Smooth muscle cell of the brain vasculature (primary cell): ENCODE measurements at places on chromosomes 3 and 15.

DNA sequence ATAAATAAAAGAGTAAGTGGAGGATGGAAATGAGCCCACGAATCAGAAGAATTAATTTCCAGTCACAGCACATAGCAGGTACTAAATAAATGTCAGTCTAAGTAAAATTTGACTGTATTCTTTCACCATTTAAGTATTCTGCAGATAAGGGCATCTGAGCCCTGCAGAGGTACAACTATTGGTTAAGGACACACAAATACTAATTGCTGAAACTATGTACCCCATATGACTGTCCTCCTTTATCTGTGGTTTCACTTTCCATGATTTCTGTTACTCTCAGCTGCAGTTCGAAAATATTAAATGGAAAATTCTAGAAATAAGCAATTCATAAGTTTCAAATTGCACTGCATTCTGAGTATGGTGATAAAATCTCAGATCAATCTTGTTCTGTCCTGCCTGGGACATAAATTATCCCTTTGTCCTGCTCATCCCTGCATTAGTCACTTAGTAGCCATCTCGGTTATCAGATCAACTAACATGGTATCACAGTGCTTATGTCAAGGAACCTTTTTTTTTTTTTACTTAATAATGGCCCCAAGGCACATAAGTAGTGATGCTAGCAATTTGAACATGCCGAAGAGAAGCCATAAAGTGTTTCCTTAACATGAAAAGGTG is 95.1 kb downstream of the LSAMP start:
- DNase-seq = no peak

DNA sequence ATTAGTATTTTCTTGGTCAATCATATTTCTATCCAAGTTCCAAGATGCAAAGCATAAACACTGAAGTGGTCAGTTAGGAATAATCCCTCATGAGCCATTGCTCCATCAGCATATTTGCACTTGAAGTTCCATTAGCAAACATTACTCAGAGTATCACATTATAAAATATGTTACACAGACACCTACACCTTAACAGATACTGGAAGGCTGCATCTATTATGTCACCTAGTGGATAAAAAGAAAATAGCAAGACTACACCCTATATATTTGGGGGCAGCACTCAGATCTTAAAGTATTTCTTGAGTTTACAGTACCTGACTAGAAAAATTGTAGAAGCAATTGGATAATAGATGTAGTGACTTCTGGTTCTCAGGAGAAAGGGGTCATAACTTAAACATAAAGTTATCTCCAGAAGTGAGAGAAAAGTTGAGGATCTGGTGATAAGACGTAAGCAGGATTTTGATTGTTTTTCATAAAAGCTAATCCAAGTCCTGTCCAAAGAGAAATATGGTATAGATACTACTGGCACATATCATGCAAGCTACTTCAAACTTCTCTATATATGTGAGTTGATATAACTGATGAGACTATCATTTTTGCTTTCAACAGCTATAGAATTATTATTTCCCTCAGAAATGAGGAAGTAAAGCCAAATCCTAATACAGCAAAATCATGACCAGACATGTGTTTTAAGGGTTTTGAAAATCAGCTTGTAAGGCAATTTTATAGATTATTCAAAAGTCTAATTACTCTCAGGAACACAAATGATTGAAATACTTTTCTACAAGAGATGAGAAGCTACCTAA is 422.2 kb downstream of the GBE1 start:
- DNase-seq = no peak

GRCh38 chr3:104359546-104359945 is 1007.2 kb upstream of the ALCAM start:
- DNase-seq = peak; percentile 54

DNA sequence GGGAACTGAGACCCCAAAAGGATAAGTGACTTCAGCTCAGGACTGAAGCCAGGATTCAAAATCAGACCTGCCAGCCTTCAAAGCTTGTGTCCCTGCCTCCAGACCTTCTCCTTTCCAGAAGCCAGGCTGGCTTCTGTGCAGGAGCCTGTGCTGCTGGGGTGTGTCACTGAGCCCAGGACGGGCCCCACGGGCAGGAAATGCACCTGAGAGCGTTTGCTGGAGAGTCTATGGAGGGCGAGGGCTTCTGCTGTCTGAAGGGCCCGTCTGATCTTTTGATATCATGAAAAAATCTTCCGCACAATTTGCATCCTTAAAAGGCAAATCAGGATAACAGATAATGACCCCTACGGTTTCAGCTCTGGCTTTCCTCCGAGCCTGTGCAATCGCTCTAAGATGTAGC is 125.4 kb downstream of the FAM43A start:
- DNase-seq = no peak

- DNase-seq = no peak
Observed at GRCh38 chr3:41629072-41629471, 332.8 kb downstream of the ULK4 start.

DNA sequence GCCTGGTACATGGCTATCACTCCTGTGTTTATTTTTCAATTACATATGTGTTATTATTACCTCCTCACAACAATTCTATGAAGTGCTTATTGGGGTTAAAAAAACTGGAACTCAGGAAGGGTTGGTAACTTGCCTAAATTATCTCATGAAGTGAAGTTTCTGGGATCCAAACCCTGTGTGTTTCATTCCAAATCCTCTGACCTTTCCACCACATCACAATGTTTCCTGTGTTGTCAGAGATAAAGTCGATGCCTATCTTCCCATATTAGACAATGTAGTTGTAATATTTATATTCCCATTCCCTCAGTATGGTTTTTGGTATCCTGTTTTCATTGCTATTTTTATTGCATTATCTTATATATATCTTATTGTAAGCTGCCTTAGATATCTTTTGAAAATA is 269.1 kb upstream of the CFAP20DC start:
- DNase-seq = no peak

- DNase-seq = peak; percentile 24
Observed at GRCh38 chr3:136819392-136819730, 435 bp downstream of the SLC35G2 start.

DNA sequence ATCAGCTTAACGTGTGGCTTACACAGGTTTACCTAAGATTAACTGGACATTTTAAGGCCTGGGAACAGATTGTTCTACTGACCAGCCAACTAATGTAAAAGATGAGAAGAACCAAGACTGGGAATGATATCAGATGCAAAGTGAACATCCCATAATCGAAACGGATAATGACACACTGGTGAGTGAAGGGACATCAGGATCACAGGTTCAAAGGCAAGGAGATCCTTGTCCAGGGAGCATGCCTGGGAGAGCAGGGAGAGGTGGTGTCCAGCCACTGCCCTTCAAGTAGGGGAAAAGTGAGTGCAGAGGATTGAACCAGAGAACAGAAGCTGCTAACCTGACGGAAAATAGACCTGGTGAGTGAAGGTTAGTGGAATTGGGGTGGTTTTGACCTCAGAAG is 228.8 kb downstream of the RORA start:
- no peak for DNase-seq

GRCh38 chr15:62118520-62119226 is 46.4 kb downstream of the C2CD4B start:
- DNase-seq = no peak

DNA sequence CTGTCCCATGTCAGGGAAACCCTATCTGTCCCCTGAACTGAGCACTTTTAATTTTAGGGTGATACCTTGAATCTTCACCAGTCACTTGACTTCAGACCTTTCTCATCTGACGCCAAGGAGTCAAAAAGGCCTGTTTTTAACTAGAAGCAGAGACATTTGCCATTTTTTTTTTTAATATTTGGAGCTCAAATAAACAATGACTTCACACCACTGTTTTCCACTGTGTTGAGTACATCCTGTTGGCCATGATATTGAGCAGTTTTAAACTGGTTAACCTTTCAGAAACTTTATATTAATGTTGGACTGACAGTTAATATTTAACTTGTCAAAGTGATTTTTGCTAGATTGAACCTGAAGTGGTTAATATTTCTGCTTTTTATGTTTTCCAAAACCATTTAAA is 28.2 kb downstream of the DAG1 start:
- no peak for DNase-seq

GRCh38 chr3:12892840-12893189 is 51.5 kb upstream of the RPL32 start:
- no peak for DNase-seq

DNA sequence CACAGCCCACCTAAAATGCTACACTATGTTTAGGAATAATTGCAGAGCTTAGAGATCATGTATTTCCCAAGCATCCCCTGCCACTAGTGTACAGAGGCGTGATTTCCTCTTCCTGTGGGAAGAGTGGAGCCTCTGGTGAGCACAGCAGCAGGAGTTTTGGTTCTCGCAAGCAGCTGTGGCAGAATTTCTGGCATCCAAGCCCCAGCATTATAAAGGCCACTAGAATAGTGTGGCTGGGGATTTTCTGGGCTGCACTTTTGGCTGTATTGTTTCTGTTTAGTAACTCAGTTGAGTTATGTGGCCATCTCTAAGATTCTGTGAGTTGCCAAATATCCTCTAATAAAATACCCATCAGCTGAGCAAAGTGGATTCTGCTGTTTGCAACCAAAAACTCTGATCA is 64.7 kb downstream of the GPR176 start:
- no peak for DNase-seq

DNA sequence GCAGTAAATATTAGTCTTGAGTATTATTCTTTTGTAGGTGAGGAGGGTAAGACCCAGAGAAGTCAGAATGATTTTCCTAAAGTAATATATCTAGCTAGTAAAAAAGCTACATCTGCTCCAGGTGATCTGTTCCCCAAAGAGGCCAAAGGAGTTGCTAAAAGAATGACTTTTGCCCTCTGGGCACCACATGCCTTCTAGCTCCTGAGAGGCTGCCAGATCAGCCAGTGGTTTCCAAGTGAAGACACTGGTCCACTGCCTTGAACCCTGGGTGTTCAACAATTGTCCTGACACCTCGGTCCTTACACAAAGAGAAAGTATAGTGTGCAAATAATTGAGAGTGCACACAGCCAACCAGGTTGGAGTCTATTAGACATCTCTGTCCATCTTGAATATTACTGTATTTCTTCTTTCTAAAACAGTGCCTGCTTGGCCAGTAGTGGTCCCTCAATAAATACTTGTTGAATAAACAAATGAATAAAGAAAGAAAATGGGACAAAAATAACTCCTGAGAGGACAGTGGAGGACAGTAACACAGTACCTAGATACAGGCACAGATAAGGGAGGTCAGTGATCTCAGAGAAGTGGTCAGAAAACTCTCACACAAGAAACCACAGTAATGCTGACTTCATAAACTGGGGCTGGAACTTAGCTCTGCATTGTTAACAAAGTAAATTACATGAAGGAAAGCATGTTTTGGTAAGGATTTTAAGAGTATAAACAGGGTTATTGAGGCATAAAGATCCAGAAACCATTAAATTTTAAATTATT is 56.6 kb upstream of the CSTA start:
- DNase-seq = no peak

- no peak for DNase-seq
Observed at GRCh38 chr3:190381441-190381840, 6.5 kb upstream of the CLDN16 start.

DNA sequence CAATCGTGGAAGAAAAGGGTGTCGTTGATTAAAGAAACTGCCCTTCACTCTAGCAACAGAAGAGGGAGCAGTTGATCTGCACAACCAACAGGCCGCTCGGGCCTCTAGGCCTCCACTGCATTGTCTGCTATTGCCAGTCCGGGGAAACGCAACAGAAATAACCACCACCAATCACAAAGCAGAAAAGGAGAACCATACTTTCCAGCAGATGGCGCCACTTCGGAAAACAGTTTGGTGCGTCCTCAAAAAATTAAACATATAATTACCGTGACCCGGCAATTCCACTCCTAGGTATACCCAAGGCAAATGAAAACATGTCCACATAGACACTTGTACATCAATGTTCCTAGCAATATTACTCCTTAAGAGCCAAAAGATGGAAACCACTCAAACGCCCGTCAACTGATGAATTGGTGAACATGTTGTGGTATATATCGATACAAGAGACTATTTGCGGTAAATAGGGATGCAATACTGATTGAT is 154.1 kb downstream of the TJP1 start:
- DNase-seq = peak; percentile 67

DNA sequence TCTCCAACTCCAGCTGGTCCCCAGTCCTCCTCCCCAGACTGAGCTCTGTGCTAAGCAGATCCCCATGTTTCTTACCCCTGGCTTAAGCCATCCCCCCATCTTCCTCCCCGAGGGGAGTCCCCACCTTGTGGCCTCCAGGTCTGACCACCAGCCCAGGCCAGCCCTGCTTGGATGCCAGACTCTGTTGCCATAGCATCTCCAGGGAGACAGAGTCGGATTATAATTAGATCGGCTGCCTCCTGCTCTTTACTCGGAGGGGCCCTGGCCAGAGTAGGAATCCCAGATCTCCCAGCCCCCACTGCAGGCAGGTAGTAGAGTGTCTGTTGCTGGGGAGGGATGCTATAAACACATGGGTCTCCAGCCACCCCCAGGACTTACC is 2.4 kb downstream of the KLHDC8B start:
- DNase-seq = no peak

DNA sequence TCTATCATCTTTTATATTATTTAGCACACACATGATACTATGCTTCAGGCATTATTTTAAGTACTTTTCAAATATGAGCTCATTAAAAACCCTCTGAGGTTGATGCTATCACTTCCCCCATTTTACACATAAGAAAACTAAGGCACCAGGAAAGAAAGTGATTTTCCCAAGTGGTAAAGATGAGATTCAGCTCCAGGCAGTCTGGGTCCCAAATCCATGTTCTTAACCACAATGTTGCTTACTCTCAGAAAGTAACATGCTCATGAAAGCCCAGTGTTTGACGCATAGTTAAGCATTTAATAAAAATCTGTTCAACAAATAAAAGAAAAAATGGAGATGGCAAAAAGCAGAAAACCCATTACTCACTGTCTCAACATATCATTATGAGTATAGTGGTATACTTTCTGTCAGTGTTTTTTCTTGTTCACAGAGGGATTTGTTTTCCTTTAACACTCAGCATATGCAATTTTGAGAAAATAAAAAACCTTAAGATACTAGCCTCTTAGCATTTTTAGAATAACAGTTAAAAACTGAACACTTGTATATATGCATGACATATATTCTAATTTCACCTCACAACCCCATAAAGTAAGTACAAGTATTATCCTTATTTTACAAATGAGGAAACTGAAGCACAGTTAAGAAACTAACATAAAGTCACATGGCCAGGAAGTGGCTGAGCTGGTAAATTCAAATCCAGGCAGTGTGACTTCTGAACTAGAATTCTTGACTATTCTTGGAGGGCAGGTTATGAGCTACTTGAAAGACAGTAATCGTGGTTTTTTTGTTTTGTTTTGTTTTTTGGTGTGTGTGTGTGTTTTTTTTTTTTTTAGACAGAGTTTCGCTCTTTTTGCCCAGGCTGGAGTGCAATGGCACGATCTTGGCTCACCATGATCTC is 10.4 kb downstream of the PEAK1 start:
- no peak for DNase-seq

- no peak for DNase-seq
Observed at GRCh38 chr15:82159922-82160321, 102.6 kb downstream of the EFL1 start.

- DNase-seq = no peak
Observed at GRCh38 chr15:99143655-99144610, 39.1 kb downstream of the SYNM start.

GRCh38 chr15:38652998-38653397 is 88.4 kb upstream of the RASGRP1 start:
- no peak for DNase-seq
